ENCODE measurements at places on chromosomes 16 and 17.

GRCh38 chr16:75193265-75193650 lies 13.7 kb downstream of the CTRB2 start:
- DNase-seq, result no peak

- DNase-seq, result peak; percentile 80
Observed at GRCh38 chr17:64174686-64175456, 44.9 kb upstream of the ERN1 start.

- DNase-seq, result no peak
Observed at GRCh38 chr17:830950-831349, 48.8 kb downstream of the MRM3 start.

DNA sequence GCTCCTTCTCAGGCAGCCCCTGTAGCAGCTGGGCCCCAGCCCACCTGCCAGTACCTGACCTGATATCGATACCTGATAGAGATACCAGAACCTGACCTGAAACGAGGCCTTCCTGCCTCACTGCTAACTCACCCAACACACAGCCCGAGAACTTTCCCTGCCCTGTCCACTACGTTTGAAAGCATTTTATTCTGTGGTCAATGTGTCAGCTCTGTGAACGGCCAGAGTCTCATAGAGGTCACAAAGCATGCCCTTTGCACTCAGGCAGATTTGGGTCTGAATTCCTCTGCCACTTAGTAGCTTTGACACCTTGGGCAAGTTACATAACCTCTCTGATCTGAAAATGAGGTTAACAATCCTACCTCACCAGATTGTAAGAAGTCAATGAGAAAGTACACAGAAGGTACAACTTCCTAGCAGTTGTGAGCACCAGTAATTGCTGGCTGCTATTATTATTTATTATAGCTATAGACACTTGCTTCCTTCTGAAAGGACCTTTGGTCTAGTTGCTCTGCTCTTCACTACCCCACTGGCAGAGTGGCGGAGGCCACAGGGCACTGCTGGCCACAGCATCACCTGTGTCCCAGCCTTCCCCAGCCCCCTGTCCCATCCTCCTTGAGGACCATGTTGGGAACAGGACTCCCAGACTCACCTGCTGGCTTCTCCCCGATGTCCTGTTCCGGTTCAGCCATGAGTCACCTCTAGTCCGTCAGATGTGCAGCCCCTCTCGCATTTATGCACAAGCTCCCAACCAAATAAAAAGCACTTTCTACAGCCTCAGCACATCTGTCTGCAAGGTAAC lies 895 bp downstream of the ANKRD40CL start:
- DNase-seq, result no peak

DNA sequence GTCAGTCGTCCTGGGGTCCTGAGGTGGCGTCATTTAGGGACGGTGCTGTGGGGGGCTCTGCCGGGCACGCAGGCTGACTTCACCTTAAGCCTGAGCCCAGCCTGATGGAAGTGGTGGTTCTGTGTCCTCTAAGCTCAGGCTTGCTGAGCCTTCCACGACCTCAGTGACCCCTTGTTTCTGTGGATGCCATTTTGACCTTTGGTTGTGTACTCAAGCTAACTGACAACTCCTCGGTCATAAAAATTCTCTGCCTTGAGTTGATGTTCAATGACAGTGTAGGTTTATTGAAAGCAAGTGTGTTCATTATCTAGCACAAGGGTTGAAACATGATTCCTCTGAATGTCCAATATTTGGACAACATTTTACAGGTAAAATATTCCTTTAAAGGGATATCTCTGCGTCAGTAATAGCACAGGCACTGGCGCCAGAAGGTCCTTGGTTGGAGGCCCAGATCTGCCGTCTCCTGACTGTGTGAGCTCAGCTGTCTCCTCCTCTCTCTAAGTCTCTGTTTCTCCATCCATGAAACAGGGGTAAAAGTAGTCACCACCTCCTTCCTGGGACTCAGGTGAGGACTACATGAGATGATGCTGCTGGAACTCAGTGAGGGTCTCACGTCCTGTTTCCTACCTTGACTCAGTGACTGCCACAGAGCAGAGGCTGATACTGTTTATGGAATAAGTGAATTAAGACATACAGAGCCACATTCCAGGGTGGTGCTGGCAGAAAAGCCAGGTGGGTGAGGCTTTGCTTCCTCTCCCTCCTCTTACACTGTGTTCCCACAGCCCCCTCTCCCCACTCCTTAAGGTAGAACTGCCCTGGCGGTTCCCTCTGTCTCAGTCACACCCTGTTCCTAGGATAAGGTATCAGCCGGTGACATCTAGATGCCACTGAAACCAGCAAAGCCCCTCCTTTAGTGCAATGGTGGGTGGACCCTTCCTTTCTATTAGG lies 75.7 kb downstream of the IRF8 start:
- no peak for DNase-seq

- no peak for DNase-seq
Observed at GRCh38 chr17:10116753-10117420, 81.5 kb downstream of the GAS7 start.

GRCh38 chr16:11203111-11203623 lies 52.8 kb downstream of the SOCS1 start:
- DNase-seq, result no peak

DNA sequence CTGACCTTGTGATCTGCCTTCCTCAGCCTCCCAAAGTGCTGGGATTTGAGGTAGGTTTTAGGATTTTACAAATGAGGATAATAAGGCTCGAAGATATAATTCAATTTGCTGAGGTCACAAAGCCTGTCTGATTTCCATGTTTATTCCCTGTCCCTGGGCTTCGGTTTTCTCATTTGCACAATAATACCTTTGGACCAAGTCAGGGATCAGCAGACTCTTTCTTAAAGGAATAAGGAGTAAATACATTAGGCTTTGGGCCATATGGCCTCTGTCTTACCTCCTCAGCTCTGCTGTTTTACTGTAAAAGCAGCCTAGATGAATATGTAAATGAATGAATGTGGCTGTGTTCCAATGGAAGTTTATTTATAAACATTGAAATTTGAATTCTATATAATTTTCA lies 442.8 kb downstream of the HS3ST4 start:
- no peak for DNase-seq

GRCh38 chr16:55510185-55510805 lies 1.4 kb downstream of the LPCAT2 start:
- no peak for DNase-seq

- DNase-seq, result no peak
Observed at GRCh38 chr16:65717846-65718245, 596.0 kb upstream of the CDH11 start.

DNA sequence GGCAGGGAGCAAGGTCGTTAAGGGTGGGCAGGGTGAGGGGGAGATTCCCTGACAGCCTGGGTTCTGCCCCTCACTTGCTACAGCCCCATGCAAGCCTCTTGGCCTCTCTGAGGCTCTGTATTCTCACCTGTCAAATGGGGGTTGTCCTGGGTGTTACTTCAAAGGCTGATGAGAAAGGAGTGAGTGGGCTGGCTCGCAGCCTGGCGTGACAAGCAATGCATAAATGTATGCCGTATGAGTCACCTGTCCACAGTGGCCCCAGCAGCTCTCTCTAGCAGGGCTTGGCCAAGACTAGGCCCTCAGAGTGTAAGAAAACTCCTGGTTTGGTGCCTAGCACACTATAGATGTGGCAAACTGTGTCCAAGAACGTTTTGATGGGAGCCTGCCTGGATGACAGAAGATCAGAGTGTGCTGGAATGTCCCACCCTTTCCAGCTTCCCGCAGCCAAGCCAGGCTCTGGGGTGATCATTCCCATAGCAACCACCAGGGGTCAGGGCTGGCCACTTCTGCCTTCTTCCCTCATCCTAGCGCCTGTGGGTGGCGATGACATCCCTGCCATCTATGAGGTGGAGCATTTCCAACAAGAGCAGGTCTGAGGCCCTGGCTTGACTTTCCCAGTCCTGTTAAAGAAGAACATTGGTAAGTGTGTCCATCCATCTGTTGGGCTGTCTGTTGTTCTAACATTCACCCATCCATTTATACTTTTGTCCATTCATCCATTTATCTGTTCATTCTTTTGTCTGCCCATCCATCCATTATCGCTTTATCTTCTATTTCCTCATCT lies 37.2 kb upstream of the ADGRG1 start:
- peak; percentile 63 for DNase-seq

DNA sequence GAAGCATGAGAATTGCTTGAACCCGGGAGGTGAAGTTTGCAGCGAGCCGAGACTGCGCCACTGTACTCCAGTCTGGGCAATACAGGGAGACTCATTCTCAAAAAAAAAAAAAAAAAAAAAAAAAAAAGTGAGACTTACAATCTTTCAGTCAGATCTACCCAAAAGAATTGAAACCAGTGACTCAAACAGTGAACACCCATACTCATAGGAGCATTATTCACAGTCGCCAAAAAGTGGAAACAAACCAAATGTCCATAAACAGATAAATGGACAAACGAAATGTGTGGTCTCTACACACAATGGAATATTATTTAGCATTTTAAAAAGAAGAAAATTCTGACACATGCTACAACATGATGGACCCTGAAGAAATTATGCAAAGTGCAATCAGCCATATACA lies 9.1 kb upstream of the SCNN1B start:
- DNase-seq, result no peak

DNA sequence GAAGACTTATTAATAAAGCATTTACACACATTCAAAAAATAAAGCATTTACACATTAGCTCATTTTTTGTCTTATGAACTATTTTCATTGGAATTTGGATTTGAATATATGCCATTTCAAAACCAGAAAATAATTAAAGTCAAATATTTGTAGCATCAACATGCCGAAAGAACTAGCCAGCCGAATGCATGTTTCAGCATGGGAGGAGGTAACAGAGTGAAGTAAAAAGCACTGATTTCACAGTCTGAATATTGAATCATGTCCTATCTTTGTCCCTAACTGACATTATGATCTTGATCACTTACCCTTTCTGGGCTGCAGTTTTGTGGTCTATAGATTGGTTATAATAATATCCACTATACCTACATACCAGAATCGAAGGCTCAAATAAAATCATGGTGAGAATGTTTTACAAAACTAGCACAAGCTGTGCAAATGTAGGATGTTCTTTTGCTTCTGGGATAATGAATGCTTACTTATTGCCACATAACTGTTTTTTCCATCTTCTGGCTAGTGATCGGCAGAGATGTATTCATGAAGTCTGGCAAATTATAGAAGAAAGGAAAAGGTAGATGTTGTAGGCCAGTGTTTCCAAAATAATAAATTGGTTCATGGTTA lies 84.7 kb downstream of the TUBD1 start:
- no peak for DNase-seq

DNA sequence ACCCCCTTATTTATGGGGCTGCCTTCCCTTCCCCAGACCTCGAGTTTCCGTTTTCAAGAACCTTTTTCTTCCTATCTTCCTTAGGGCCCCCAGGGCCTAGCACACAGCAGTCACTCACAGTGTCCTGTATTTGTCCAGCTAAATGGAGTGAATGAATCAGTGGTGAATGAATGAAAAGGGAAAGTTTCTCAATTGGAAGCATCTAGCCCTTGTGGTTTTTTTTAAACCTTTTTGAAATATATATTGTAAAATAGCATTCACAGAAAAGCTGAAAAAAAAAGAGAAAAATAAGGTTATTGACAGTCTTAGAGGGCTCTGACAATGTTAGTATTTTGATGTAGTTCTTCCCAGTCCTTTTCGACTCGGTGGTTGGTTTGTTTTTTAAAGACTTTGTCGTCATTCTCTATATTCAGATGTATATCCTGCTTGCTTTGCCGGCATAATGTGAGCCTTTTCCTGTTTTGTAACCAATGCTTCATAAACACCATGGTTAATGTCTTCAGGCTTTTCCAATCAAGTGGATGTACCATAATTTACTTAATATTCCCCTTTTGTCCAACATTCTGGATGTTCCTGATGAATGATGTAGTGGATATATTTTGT lies 45.3 kb downstream of the RAI1 start:
- DNase-seq, result no peak

- DNase-seq, result no peak
Observed at GRCh38 chr16:8730335-8730915, 56.0 kb downstream of the ABAT start.

DNA sequence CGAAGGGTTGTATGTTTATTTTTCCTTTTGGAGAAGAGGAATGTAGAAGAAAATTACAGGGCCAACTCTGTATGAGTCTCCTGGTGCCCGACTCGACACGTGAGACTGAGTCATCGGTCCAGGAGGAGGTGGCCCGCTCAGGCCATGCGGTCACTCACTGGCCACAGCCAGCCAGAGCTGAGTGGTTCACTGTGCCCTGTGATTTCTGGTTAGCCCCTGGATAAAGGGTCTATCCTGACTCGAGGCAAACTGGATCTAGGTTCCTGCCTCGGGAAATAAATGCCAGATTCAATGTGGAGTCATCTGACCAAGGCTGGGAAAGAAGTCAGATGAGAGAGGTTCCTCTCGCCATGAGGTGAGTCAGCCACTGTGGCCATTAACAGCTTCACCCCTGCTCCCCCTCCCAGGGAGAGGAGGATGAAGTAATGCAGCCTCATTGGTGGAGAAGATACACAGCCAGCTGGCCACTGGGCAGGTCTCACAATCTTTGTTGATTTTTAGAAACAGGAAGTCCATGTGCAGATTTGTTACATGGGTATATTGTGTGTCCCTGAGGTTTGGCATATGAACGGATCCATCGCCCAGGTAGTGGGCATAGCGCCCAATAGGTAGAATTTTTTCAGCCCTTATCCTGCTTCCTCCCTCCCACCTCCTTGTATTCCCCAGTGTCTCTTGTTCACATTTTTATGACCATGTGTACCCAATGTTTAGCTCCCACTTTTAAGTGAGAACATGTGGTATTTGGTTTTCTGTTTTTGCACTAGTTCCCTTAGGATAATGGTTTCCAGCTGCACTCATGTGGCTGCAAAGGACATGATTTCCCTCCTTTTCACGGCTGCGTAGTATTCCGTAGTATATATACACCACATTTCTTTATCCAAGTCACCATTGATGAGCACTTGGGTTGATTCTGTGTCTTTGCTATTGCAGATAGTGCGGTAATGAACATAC lies 21.7 kb upstream of the USP36 start:
- no peak for DNase-seq

- no peak for DNase-seq
Observed at GRCh38 chr17:19720631-19721426, 4.4 kb upstream of the SLC47A2 start.

All from putamen (tissue), 1 donor.